ENCODE measurements at places on chromosomes 7 and 10. TPM values are rescaled to one million over a fixed set of nuclear protein-coding genes. Genes with fewer than 3 reads are reported as not detected.
A peak's percentile ranks its signal among the peaks of the same experiment; 100 is the strongest.

Gene LIPN
- not detected for total RNA-seq

GRCh38 chr7:129188372-129188891 lies at the start of gene SMO:
Gene SMO, plus strand, starts transcription at chr7:129188633. Its CDS starts 519 bp downstream, at chr7:129189152.
- no peak within 1 kb of the TSS for H3K27ac ChIP-seq
- H3K4me1 ChIP-seq = no peaks in the 10 kb centered on the region
- peak; percentile 82 for DNase-seq
- peaks cover 82% of the 10 kb centered on the region for H3K27me3 ChIP-seq

DNA sequence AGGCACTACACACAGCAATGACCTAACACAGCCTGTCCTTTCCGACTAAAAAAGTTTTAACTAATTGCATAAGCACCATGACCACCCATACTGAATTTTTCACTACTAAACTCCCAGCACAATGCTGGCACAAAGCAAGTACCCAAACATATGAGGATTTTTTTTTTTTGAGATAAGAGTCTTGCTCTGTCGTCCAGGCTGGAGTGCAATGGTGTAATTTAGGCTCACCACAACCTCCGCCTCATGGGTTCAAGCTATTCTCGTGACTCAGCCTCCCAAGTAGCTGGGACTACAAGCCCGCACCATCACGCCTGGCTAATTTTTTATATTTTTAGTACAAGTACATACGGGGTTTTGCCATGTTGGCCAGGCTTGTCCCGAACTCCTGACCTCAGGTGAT lies 5.1 kb downstream of the UBE2H start:
- H3K27me3 ChIP-seq = no peaks in the 10 kb centered on the region
- peaks cover 23% of the 10 kb centered on the region for H3K4me1 ChIP-seq
- peak; percentile 44 for DNase-seq
- no peak overlapping the region for H3K4me3 ChIP-seq
- peak overlapping the region; percentile 97 for H3K27ac ChIP-seq
- peaks cover 10% of the 10 kb centered on the region for H3K36me3 ChIP-seq

Gene LIPM
- not detected for total RNA-seq

- H3K27me3 ChIP-seq = peaks cover 14% of the 10 kb centered on the region
- H3K27ac ChIP-seq = peak overlapping the region; percentile 75
- peak; percentile 47 for DNase-seq
- peak overlapping the region; percentile 44 for H3K4me3 ChIP-seq
- H3K36me3 ChIP-seq = no peaks in the 10 kb centered on the region
Observed at GRCh38 chr7:78018641-78019446, 220.3 kb downstream of the PHTF2 start.

GRCh38 chr7:105830405-105831301 lies 45.7 kb downstream of the ATXN7L1 start:
- peak overlapping the region; percentile 38 for H3K27ac ChIP-seq
- no peaks in the 10 kb centered on the region for H3K36me3 ChIP-seq

DNA sequence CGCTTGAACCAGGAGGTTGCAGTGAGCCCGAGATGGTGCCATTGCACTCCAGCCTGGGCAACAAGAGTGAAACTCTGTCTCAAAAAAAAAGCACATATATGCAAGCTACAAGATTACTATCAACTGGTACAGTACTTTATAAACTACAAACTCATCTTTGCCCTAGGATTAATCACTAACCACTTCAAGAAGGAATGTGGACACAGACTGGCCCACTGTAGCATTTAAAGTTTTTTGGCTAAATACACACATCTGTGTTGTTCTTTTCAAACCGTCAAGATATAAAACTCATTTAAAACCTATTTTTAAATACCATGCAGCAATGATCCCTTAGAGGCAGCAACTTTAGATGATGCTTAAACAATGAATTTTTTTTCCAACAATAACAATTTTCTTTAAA lies 205.4 kb downstream of the IMMP2L start:
- DNase-seq = no peak
- H3K4me1 ChIP-seq = no peaks in the 10 kb centered on the region
- H3K27ac ChIP-seq = no peak overlapping the region
- no peaks in the 10 kb centered on the region for H3K27me3 ChIP-seq
- H3K36me3 ChIP-seq = no peaks in the 10 kb centered on the region

Gene PDIA4
- total RNA-seq = 204 TPM

Gene CAMK1D
- 10.8 TPM for total RNA-seq

DNA sequence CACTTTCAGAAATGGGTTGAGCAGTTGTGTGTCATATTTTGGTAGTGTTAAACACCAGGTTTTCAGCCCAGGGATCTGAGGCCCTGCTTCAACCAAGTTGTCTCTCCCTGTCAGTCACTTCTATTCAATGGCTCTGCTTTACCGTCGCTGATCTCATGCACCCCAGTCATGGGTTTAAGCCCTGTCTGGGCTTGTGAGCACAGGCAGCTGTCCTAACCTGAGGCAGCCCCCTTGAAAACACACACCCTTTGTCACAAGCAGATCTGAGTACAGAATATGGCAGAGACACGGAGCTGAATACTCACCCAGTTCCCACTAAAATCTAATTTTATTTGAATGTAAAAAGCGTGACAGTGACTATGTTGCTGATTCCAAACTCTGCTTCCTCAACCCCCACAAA lies 110.6 kb upstream of the GLI3 start:
- H3K4me3 ChIP-seq = no peak overlapping the region
- no peak for DNase-seq
- no peaks in the 10 kb centered on the region for H3K27me3 ChIP-seq
- H3K4me1 ChIP-seq = no peaks in the 10 kb centered on the region
- no peak overlapping the region for H3K27ac ChIP-seq
- H3K36me3 ChIP-seq = no peaks in the 10 kb centered on the region

GRCh38 chr7:128405471-128406313 lies 4.1 kb downstream of the IMPDH1 start:
- DNase-seq = no peak
- H3K4me1 ChIP-seq = peaks cover 61% of the 10 kb centered on the region
- no peak overlapping the region for H3K27ac ChIP-seq
- peak overlapping the region; percentile 67 for H3K4me3 ChIP-seq
- no peaks in the 10 kb centered on the region for H3K36me3 ChIP-seq

DNA sequence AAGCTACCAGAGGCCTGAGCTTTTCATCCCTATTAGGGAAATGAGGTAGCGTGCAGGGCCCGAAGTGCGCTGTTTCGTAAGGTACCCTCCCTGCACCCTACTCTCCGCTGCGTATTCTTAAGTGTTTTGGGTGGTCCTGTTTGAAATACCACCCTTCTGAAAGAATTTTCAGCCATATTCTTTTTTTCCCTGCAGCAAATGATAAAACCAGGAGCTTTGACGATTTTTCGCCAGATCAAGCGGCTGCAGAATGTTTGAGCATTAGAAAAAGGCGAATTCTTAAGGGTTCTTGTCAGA lies 1.2 kb downstream of the RSBN1L start:
- H3K36me3 ChIP-seq = no peaks in the 10 kb centered on the region
- DNase-seq = no peak
- H3K27ac ChIP-seq = peak overlapping the region; percentile 98
- H3K4me3 ChIP-seq = peak overlapping the region; percentile 92

DNA sequence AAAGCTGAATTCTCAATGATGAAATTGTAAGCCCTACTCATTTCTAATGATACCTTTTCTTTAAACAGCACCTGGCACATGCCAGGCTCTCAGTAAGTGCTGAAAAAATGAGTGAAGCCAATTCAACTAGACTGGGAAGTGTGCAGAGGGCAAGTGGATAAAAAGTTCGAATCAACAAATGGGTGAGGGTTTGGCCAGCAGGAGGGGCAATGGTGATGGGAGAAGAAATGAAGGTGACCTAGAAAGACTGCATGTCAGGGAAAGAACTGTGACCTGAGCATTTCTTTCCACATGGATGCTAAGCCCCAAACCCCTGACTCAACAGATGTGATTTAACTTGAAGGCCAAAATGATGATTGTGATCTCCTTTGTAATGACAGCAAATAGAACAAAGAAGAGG lies 54.6 kb downstream of the DKK1 start:
- no peaks in the 10 kb centered on the region for H3K4me1 ChIP-seq
- H3K27me3 ChIP-seq = no peaks in the 10 kb centered on the region
- H3K27ac ChIP-seq = no peak overlapping the region
